Immature natural killer cell (primary cell): ENCODE measurements at places on chromosomes 3 and 15. TPM values are rescaled to one million over a fixed set of nuclear protein-coding genes. Genes with fewer than 3 reads are reported as not detected.

DNA sequence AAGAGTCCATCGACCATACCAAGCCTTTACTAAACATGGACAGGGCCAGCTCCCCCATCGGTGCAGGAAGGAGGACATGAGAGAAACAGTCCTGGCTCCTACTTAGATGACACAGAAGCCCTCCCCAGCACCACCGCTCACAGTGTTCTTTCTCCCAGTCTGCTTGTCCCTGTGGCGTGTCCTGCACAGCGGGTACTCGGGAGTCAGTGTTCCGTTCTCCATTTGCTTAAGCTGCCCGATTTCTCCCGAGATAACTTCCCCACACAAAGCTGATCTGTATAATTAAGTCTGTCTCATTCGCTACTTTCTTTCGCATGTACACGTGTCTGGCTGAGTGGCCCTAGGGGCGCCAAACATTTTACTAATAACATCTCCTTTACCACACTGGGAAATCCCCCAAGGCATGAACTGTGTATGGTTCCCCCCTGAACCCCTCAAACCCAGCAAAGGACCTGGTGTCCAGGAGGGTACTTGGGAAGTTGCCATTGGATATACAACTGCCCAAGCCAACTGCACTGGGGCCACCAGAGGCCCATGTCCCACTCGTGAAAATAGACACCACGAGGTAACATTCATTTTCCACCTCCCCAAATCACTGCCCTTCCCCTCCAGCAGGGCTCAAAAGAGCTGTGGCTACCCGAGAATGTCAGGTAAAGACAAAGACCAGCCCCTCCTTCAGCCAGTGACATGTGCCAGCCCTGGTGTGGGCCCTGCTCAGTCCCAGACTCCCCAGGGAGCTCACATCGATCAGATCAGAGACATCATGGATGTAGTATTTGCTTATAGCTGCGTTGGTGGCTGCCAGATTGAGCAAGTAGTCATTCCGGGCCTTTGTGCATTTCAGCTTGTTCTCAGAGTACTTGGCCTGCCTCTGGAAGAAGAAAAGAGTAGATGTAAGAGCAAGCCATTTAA is 96.5 kb upstream of the RAD18 start:
- H3K4me3 ChIP-seq, result no peak overlapping the region
- H3K4me1 ChIP-seq, result no peaks in the 10 kb centered on the region
- no peak for DNase-seq
- no peaks in the 10 kb centered on the region for H3K27me3 ChIP-seq
- peaks cover 6% of the 10 kb centered on the region for H3K36me3 ChIP-seq

GRCh38 chr15:39052323-39052705 is 487.7 kb upstream of the RASGRP1 start:
- no peak overlapping the region for H3K4me3 ChIP-seq
- peaks cover 4% of the 10 kb centered on the region for H3K36me3 ChIP-seq
- H3K27ac ChIP-seq, result no peak overlapping the region
- peaks cover 5% of the 10 kb centered on the region for H3K27me3 ChIP-seq
- H3K4me1 ChIP-seq, result no peaks in the 10 kb centered on the region

GRCh38 chr3:33212406-33212805 is 6.2 kb downstream of the SUSD5 start:
- no peak overlapping the region for H3K27ac ChIP-seq
- H3K36me3 ChIP-seq, result no peaks in the 10 kb centered on the region
- no peak overlapping the region for H3K4me3 ChIP-seq
- H3K4me1 ChIP-seq, result no peaks in the 10 kb centered on the region

GRCh38 chr3:136787349-136787748 is 31.6 kb upstream of the SLC35G2 start:
- DNase-seq, result peak; percentile 44
- no peaks in the 10 kb centered on the region for H3K36me3 ChIP-seq
- H3K4me3 ChIP-seq, result peak overlapping the region; percentile 33
- H3K27me3 ChIP-seq, result peaks cover 1% of the 10 kb centered on the region
- H3K4me1 ChIP-seq, result peaks cover 15% of the 10 kb centered on the region

GRCh38 chr3:184005941-184006507 is 11.7 kb downstream of the ABCC5 start:
- no peak overlapping the region for H3K4me3 ChIP-seq
- H3K27me3 ChIP-seq, result no peaks in the 10 kb centered on the region
- no peak overlapping the region for H3K27ac ChIP-seq
- H3K36me3 ChIP-seq, result peaks cover 18% of the 10 kb centered on the region

GRCh38 chr3:49121132-49121736 is 611 bp upstream of the USP19 start:
- DNase-seq, result no peak
- H3K27me3 ChIP-seq, result peaks cover 3% of the 10 kb centered on the region
- peaks cover 12% of the 10 kb centered on the region for H3K36me3 ChIP-seq
- H3K4me3 ChIP-seq, result peak overlapping the region; percentile 89
- peak overlapping the region; percentile 87 for H3K27ac ChIP-seq
- peaks cover 25% of the 10 kb centered on the region for H3K4me1 ChIP-seq

- DNase-seq, result no peak
- no peaks in the 10 kb centered on the region for H3K27me3 ChIP-seq
- H3K27ac ChIP-seq, result no peak overlapping the region
- H3K4me3 ChIP-seq, result no peak overlapping the region
- no peaks in the 10 kb centered on the region for H3K4me1 ChIP-seq
- peaks cover 27% of the 10 kb centered on the region for H3K36me3 ChIP-seq
Observed at GRCh38 chr3:47865192-47865591, 62.3 kb downstream of the DHX30 start.

DNA sequence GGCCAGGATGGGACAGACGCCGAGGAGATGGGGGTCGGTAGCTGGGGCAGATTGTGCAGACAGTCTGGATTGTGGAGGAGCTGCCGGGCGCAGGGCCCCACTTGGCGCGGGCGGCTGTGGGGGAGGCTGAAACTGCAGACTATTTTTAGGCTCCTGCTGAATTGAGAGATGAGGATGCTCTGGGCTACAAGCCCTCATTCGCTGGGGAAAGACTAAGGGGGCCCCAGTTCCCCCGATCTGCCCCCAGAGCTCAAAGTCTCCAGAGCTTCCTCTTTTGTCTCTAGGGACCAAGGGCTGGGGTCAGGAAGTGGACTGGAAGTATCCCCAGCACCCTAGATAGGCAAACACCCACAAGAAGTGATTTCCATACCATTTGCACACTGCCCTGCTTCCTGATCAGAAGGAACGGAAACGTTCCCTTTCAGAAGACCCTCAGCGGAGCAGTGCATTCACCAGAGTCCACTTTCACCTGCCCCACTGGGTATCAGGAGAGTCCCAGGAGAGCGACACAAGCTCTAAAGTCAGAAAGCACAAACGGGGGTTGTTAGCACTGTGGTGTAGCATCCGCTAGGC is 29.7 kb downstream of the SEMA7A start:
- H3K27ac ChIP-seq, result peak overlapping the region; percentile 22
- peaks cover 57% of the 10 kb centered on the region for H3K4me1 ChIP-seq
- peaks cover 2% of the 10 kb centered on the region for H3K27me3 ChIP-seq
- no peak overlapping the region for H3K4me3 ChIP-seq

- no peaks in the 10 kb centered on the region for H3K36me3 ChIP-seq
- H3K4me3 ChIP-seq, result peak overlapping the region; percentile 45
- H3K27me3 ChIP-seq, result peaks cover 5% of the 10 kb centered on the region
- no peak overlapping the region for H3K27ac ChIP-seq
- H3K4me1 ChIP-seq, result peaks cover 15% of the 10 kb centered on the region
Observed at GRCh38 chr3:107235928-107236315, 141.3 kb upstream of the CCDC54 start.

GRCh38 chr3:29065211-29065785 is 215.6 kb upstream of the RBMS3 start:
- no peak overlapping the region for H3K4me3 ChIP-seq
- no peaks in the 10 kb centered on the region for H3K4me1 ChIP-seq
- H3K36me3 ChIP-seq, result peaks cover 3% of the 10 kb centered on the region

- H3K27me3 ChIP-seq, result peaks cover 2% of the 10 kb centered on the region
- no peaks in the 10 kb centered on the region for H3K36me3 ChIP-seq
- H3K4me1 ChIP-seq, result no peaks in the 10 kb centered on the region
- no peak overlapping the region for H3K4me3 ChIP-seq
- no peak overlapping the region for H3K27ac ChIP-seq
- no peak for DNase-seq
Observed at GRCh38 chr3:8445861-8446260, 55.8 kb upstream of the LMCD1 start.

DNA sequence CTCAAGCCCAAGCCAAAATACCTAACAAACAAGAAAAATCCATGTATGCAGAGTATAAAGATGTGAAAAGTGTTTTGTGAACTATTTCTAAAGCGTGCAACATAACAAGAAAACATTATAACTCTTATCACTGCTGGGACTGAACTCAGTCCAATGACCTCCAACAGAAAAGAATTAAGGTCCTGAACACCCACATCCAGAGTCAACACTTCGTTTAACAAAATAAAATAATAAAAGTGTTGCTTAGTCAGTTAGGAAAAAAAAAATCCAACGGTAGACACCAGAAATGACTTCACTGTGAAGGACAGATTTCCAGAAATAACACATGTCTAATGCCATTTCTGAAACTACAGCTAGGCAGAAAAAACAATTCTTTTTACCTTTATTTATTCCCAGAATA is 28.0 kb downstream of the MB21D2 start:
- DNase-seq, result no peak
- H3K27ac ChIP-seq, result no peak overlapping the region
- H3K27me3 ChIP-seq, result peaks cover 2% of the 10 kb centered on the region
- H3K4me3 ChIP-seq, result no peak overlapping the region
- no peaks in the 10 kb centered on the region for H3K36me3 ChIP-seq

DNA sequence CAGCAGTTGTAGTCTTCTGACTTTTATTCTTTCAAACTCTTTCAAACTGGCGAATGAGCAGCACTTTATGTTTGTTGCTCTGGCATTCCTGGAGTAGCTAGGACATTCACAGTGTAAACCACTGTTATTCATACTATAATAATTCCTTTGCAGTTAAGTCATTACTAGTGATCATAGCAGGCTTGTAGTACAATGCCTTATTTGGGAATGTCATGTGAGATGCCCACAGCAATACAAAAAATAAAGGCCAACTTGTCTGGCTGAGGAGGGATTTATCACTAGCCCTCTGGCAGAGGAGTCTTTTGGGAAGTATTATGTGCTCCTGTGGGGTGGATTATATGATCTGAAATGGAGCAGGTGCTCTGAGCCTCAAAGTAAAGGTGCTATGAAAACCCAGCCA is 197.2 kb downstream of the VGLL3 start:
- H3K4me1 ChIP-seq, result no peaks in the 10 kb centered on the region
- H3K4me3 ChIP-seq, result no peak overlapping the region
- no peaks in the 10 kb centered on the region for H3K36me3 ChIP-seq
- no peak for DNase-seq

DNA sequence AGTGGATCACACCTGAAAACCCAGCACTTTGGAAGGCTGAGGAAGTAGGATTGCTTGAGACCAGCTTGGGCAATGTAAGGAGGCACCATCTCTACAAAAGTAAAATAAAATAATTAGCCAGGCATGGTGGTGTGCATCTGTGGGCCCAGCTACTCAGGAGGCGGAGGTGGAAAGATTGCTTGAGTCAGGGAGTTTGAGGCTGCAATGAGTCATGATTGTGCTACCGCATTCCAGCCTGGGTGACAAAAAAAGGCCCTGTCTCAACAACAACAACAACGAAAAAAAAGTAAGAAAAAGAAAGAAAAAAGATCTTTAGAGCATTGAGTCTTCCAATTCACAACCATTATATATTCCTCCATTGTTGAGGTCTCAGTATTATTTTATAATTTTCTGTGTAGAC is 192.4 kb upstream of the DPH6 start:
- H3K4me3 ChIP-seq, result no peak overlapping the region
- no peaks in the 10 kb centered on the region for H3K4me1 ChIP-seq
- no peak for DNase-seq
- no peak overlapping the region for H3K27ac ChIP-seq
- H3K36me3 ChIP-seq, result no peaks in the 10 kb centered on the region

DNA sequence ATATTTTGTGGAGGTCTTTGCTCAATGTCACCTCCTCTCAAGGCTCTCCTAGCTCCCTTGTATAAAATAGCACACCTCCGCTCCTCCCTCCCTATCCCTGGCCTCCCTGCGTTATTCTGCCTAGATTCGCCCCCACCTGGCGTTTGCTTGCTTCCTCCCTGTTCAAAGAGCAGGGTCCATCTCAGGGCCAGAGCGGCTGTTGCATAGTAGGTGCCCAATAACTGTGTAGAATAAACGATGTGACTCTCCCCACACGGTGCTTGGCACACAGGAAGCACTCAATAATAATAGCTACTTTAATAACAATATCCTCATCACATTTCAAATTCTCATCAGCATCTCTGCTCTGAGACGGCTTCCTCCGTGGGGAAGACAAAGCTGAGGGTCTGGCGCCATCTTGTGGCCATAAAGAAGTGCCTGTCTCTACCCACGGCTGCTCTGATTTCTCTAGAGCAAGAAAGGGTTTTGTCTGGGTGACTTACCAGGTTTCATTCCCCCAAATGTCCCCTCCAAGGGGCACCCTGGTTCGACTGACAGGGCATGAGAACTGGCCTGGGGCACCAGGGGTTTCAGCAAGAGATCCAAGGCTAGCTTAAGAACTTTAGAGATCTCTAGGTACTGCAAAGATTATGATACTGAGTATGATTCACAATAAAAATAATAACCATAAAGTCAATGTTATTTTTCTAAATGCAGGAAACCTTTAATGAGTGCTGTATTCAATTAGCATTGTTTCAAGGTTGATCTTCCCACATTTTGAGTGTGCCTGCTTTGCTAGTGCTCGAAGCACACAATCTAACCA is 16.1 kb downstream of the CD276 start:
- no peak overlapping the region for H3K4me3 ChIP-seq
- H3K27me3 ChIP-seq, result peaks cover 19% of the 10 kb centered on the region
- no peak overlapping the region for H3K27ac ChIP-seq
- H3K36me3 ChIP-seq, result no peaks in the 10 kb centered on the region

DNA sequence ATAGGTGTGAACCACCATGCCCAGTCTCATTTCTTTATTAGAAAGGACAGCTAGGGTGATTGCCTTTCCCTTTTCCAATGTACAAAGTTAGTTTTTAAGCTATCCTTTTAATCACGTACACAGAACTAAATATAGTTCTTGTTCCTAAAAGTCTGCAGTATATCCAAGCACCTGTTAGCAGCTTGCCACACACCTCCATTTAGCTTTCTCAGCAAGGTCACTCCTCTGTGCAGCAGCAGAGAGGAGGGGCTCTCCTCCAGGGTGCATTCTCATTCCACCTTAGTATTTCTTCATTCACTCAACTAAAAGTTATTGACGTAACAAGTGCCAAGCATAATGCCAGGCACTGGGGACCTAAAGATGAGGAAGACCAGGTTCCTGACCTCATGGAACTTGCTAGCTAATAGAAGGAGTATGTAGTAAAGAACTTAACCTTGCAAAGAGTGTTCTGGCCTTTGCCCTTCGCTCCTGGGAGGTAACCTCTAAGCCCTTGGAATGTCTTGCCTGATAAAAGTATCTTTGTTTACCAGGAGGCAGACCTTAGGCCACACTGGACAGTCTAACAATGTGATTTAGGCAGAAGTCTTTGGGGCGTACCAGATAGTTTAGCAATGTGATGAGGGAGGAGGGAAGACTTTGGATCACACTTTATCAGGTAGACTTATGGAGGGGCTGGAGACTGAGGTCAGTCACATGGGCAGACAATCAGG is 12.7 kb upstream of the PTPN9 start:
- no peak overlapping the region for H3K27ac ChIP-seq
- H3K27me3 ChIP-seq, result no peaks in the 10 kb centered on the region
- H3K36me3 ChIP-seq, result peaks cover 26% of the 10 kb centered on the region
- no peak for DNase-seq

Gene ARHGEF26
- polyA plus RNA-seq, result not detected

Gene SKOR1
- not detected for polyA plus RNA-seq

Gene DAPK2
- polyA plus RNA-seq, result 4.5 TPM

Gene SOX14
- not detected for polyA plus RNA-seq

Gene CCR8
- not detected for polyA plus RNA-seq

Gene IMPG2
- polyA plus RNA-seq, result 0.04 TPM

Gene CMC1
- polyA plus RNA-seq, result 471 TPM

Gene BRK1
- polyA plus RNA-seq, result 301 TPM

Gene RSL24D1
- polyA plus RNA-seq, result 123 TPM

Gene MAPK6
- 5.1 TPM for polyA plus RNA-seq
